Uterus (tissue), 4 donors: ENCODE measurements at places on chromosomes 2 and 18. TPM values are rescaled to one million over a fixed set of nuclear protein-coding genes. Genes with fewer than 3 reads are reported as not detected.
A peak's percentile ranks its signal among the peaks of the same experiment; 100 is the strongest.

Gene ADAM23
- 0.59 TPM for total RNA-seq

- no peaks in the 10 kb centered on the region for H3K36me3 ChIP-seq
- no peaks in the 10 kb centered on the region for H3K27me3 ChIP-seq
- peak; percentile 16 for DNase-seq
- no peak overlapping the region for H3K27ac ChIP-seq
- no peak overlapping the region for H3K4me3 ChIP-seq
Observed at GRCh38 chr2:162029287-162029901, 44.6 kb downstream of the DPP4 start.

GRCh38 chr18:9135912-9136314, 668 bp upstream of the ANKRD12 start:
- H3K27ac ChIP-seq: peak overlapping the region; percentile 100
- H3K4me1 ChIP-seq: peaks cover 13% of the 10 kb centered on the region
- no peaks in the 10 kb centered on the region for H3K27me3 ChIP-seq

Gene TM4SF20
- not detected for total RNA-seq

Gene AFF3
- 8.5 TPM for total RNA-seq

Gene MAT2A
- 249 TPM for total RNA-seq

DNA sequence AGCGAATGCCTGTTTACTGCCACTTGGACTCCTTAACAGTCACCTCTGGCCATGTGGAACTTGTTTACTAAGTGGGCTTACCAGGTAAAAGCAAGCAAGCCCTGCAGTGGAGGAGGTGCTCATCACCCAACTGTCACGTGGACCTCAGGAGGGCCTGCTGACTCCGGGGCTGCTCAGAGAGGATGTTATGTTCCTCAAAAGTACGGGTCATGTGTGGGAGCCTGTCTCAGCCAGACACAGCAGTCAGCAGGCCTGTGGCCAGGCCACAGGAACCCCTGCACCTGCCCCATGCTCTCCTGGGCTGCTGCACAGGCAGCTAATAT, 36.2 kb downstream of the AMER3 start:
- H3K27ac ChIP-seq: no peak overlapping the region
- no peak overlapping the region for H3K4me3 ChIP-seq
- no peaks in the 10 kb centered on the region for H3K36me3 ChIP-seq
- H3K4me1 ChIP-seq: no peaks in the 10 kb centered on the region
- no peaks in the 10 kb centered on the region for H3K27me3 ChIP-seq
- no peak for DNase-seq

Gene SULT1C2
- 2.8 TPM for total RNA-seq

GRCh38 chr2:213145715-213146242, 5.6 kb downstream of the IKZF2 start:
- no peak overlapping the region for H3K27ac ChIP-seq
- H3K4me1 ChIP-seq: no peaks in the 10 kb centered on the region
- no peak for DNase-seq
- no peaks in the 10 kb centered on the region for H3K36me3 ChIP-seq
- H3K4me3 ChIP-seq: no peak overlapping the region

GRCh38 chr2:61649021-61649420, 110.9 kb upstream of the XPO1 start:
- H3K4me1 ChIP-seq: no peaks in the 10 kb centered on the region
- no peak overlapping the region for H3K27ac ChIP-seq
- H3K4me3 ChIP-seq: no peak overlapping the region
